ENCODE measurements at places on chromosomes 5 and 9. TPM values are rescaled to one million over a fixed set of nuclear protein-coding genes. Genes with fewer than 3 reads are reported as not detected.

DNA sequence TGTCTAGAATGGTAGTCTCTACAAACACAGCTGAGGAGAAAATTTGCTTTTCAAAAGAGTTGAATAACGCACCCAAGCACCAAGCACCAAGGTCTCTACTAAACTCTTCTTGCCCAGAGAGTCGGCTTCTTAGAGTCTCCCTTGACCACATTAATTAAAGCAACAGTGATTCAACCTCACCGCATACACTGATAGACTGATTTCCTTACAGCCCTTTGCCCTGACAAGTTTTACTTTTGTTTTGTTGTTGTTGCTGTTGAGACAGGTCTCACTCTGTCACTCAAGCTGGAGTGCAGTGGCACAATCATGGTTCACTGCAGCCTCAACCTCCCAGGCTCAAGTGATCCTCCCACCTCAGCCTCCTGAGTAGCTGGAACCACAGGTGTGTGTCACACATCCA is 1035.7 kb upstream of the DMAC1 start:
- DNase-seq = no peak

- DNase-seq = no peak
Measured at GRCh38 chr5:170315154-170315553, 17.6 kb upstream of the LCP2 start.

DNA sequence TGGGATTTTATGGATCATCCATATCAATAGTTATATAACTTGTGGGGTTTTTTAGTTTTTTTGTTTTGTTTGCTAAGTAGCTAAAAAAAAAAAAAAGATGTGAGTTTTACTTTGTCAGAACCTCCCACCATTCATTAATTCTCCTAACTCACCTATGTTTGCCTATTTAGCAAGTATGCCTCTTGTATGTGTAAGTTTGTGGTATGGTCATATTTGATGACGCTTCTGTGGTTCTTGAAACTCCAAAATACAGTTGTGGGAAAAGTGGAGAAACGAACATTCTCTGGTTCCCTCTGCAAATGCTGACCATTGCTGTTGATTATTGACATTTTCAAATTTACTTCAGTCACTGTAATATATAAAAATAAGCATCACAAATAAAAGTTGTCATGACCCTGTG is 75.7 kb downstream of the PBX3 start:
- no peak for DNase-seq

- DNase-seq = peak; percentile 46
Measured at GRCh38 chr5:140239939-140240700, 62.8 kb downstream of the PFDN1 start.

DNA sequence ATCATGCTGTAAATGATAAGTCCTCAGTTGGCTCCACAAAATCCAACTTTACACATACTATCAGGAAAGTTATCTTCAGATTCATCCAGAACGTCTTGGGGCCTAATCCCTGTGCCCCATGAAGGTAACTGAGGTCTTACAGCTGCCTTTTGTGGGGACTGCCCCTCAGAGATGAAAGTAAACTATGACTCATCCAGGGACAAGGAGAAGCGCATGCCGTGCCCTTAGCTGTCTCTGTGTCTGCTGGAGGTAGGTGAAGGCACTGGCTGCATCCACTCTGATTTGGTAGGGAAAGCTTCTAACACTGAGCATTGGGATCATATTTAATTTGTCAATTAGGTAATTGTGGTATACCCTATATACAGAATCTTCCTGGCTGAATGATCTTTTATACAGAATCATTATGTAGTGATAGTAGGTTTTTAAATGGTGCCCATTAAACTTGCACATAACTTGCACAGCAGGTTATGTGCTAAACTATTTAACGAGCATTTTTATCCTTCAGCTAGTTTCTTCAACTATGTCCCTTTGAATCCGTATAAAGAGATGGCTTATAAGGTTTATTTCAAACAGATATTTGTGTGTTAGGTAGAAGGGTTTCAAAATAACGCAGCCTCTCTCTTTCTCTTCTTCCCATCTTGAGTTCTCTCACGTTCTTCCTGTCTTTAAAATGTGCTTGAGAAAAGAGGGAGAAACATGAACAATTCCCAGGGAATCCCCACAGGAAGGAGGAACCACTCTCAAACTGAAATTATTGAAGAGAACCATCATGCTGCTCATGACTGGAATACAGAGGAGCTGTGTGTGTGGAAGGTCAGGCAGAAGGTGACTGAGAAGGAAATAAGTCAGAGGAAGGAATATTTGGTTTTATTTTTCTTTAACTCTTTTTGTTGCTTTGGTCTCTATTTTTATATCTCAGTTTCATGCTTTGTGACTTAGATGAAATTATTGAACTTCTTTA is 250.9 kb downstream of the CD180 start:
- DNase-seq = no peak

- DNase-seq = peak; percentile 32
Measured at GRCh38 chr5:65076251-65076869, 307.6 kb downstream of the CWC27 start.

DNA sequence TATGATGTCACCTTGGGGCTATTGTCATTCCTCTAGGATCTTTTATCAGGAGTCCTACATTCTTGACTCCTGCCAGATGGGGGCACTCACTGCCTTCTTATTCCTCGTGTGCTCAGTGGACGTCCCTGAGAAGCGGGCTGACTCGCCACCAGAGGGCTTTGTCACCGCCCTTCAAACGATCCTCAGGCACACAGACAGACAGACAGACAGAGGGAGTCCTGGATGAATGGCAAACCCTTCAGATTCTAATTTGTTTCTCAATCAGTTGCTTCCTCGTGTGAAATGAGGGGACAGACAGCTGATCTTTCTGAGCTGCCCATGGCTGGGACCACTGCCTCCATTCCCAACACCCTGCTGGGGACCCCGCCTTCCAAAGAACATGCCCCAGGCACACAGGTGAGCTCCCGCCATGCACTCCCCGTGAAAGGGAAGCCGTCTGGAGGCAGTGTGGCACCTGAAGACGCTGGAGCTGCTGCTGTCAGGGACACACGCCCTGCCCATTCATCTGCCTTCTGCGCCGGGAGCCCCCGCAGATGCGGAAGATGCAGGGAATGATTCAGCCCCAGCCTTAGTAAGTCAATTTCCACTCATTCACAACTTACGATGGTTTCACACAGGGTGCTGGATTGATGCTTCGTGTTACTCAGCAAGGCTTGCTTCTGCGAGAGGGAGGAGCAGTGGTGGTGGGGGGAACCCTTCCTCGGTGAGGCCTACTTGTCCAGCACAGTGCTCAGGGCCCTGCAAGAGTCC is 24.9 kb upstream of the SH3PXD2B start:
- peak; percentile 95 for DNase-seq

DNA sequence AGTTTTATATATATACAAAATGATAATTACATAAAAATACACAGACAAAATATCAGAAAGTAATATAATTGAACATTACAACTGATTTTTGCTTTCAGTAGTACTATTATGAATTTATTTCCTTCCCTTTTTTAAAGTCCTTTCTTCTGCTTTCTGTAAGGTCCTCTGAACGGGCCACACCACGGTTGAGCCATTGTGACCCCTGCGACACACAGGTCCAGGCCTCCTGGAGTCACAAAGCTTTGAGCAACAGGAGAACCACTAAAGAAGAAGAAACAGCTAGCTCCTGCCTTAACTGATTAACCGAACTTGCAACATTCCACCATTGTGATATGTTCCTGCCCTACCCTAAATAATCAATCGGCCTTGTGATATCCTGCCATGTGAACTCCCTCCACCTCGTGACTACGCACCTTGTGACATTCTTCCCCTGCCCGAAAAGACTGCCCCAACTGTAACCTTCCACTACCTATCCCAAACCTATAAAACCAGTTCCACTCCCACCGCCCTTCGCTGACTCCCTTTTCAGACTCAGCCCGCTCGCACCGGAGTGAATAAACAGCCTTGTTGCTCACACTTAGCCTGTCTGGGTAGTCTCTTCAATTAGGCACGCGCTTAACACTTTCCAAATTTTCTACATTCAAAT is 375.0 kb upstream of the RFX3 start:
- DNase-seq = no peak

- no peak for DNase-seq
Measured at GRCh38 chr9:38154501-38155421, 85.7 kb upstream of the SHB start.

DNA sequence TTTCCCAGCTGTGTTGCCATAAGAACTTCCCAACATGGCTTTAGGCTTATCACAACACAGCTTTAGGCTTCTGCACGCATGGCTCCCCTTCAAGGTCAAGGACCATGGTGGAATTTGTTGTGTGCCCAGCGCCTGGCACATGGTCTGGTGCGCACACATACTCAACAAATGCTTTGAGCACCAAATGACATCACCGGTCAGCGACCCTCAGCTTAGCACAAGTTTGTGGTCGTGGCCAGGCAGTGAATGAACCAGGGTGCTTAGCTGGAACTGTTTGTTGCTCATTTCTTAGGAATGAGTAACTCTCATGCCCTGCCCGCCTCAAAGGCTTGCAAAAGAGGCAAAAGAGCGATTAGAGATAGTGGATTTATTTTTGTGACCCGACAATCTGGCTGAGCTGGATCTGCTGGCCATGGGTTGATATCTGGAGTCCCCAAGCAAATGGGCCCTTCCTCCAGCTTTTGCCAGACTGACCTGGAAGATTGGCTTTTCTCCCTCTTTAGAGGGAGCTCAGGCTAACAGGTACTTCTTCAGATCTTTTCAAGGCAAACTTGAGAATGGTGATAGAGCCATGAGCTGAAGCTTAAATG is 58.9 kb downstream of the DAP start:
- DNase-seq = peak; percentile 85

DNA sequence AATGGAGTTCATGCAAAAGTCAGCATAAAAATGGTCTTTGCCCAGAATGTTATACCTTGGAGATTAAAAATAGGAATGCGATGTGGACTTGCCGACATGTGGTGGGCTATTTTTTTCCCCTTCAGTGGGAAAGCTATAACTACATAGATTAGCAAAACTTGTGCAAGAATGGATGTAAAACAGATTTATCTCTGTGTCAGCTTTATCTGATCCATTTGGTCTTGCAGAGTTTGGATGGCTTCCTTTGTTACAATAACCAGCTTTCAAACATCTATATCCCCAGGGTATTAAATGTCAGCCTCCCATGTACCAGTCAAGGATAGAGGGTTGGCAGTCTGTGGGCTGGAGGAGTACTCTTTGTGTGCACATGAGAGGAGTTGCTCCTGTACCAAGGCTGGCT is 284.9 kb downstream of the TMEM38B start:
- no peak for DNase-seq

GRCh38 chr9:104941597-104941996 is 13.6 kb upstream of the ABCA1 start:
- peak; percentile 30 for DNase-seq

- DNase-seq = no peak
Measured at GRCh38 chr9:137492464-137493363, 33.6 kb upstream of the NSMF start.

GRCh38 chr9:20187318-20187717 is 398.5 kb upstream of the SLC24A2 start:
- DNase-seq = no peak

DNA sequence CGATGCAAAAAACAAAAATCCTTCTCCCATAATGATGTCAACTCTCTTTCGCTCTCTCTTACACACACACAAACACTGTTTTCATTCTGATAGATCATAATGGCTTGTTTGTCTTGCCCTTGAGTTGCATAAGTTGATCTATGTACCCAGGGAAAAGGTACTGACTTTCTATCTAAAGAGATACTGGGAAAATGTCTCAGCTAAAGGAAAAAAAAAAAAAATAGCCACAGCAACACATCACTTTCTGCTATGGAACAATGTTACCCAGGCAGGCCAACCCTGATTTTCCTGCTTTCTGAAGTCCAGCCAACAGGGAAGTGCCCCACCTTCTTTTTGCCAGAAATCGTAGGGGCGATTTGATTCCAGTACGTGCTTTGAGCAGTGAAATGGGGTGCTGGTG is 212.6 kb upstream of the ACTBL2 start:
- no peak for DNase-seq

- DNase-seq = no peak
Measured at GRCh38 chr9:26171691-26172090, 493.4 kb upstream of the TUSC1 start.

DNA sequence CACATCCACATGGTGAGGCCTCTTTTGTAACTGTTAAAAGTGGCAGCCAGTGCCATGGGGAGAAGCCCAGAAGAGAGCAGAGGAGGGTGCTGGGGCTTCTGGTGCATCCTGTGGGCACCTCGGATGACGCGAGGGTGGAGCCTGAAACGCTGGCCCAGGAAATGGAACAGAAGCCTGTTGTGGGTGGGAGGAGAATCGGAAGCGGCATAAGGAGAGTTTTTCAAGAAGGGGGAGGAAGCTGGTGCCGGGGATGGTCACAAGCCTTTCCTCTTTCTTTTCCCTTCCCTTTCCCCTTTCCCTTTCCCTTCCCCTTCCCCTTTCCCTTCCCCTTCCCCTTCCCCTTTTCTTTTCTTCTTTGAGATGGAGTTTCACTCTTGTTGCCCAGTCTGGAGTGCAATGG is 12.9 kb downstream of the ANKRD33B start:
- no peak for DNase-seq

DNA sequence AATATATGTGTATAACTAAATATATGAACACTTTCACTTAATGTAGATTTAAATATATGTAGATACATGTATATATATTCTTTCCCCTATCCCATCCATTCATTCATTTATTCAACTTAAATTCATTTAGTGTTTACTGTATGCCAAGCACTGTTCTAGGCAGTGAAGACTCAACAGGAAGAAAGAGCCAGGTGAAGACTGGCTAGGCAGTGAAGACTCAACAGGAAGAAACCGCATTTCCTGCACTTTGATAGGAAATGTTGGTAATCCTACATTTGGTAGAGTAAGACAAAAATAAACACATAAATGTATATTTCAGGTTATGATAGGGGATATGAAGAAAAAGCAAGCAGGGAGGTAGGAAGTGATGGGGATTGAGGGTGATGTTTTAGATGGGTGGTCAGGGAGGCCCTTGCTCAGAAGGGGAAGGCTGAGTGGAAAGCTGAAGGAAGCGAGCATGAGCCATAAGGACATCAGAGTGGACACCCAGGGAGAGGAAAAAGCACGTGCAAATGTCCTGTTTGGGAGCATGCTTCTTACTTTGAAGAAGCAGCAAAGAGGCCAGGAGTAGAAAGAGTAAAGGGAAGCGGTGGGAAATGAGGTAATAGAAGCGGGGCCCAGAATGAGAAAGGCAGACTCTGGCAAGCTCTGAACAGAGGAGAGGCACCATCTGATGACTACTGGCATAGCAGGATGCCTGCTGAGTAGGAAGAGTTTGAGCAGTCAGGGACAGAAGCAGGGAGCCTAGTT is 227.8 kb upstream of the MAP3K1 start:
- no peak for DNase-seq

GRCh38 chr5:139734539-139734916 is 61.1 kb upstream of the PSD2 start:
- no peak for DNase-seq

GRCh38 chr5:179920175-179920574 is 12.5 kb upstream of the TBC1D9B start:
- no peak for DNase-seq

GRCh38 chr5:110973510-110973909 is 98.0 kb upstream of the TSLP start:
- DNase-seq = no peak

The MEIKIN gene
- total RNA-seq = not detected

The ZFP2 gene
- total RNA-seq = 1.2 TPM

The MAT2B gene
- 62.7 TPM for total RNA-seq

The WNK2 gene
- total RNA-seq = not detected

The PNPLA7 gene
- 1.3 TPM for total RNA-seq

The PCDHB11 gene
- 3.9 TPM for total RNA-seq

The RAB3C gene
- total RNA-seq = not detected

Data from myocyte (in vitro differentiated cells).